Hypothalamus (tissue), 51 donors: ENCODE measurements at places on chromosomes 2 and 18.

GRCh38 chr2:235940330-235940729 is 227.9 kb downstream of the GBX2 start:
- DNase-seq, result no peak

DNA sequence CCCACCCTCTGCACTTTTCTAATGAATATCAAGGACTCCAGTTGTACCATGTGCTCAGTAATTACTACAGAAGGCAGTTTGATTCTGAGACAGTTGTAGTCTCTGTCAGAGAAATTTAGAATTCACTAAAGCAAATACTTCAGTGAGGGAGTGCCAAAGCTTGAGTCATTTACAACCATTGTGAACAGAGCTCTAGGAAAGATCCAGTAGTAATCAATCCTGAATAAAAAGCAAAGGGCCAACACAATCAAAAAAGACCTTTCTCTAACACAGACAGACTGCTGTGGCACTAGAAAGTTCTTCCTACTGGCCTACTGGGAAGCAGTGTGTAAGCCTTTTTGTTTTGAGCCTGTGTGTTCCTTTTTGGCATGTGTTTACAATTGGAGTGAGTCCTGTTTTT is 135.6 kb upstream of the UNC80 start:
- no peak for DNase-seq

- DNase-seq, result no peak
Observed at GRCh38 chr2:96203130-96204028, 5.2 kb downstream of the STARD7 start.

GRCh38 chr2:159196393-159196925 is 90.0 kb downstream of the WDSUB1 start:
- DNase-seq, result no peak

DNA sequence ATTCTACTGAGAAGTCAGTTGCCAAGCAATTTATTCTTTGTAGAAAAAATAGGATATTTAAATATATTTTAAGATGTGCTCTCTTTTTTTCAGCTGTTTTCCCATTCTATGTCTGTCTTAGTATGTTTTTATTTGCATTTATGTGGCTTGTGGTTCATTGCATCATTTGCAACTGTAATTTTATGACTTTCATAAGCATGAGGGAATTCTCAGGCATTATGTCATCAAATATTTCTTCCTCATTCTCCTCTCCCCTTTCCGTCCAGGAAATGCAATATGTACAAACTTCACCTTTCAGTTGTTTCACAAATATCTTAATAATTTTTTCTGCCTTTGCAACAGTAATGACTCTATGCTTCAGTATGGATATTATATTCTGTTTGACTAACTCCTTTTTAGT is 560.2 kb upstream of the LRATD1 start:
- DNase-seq, result no peak

DNA sequence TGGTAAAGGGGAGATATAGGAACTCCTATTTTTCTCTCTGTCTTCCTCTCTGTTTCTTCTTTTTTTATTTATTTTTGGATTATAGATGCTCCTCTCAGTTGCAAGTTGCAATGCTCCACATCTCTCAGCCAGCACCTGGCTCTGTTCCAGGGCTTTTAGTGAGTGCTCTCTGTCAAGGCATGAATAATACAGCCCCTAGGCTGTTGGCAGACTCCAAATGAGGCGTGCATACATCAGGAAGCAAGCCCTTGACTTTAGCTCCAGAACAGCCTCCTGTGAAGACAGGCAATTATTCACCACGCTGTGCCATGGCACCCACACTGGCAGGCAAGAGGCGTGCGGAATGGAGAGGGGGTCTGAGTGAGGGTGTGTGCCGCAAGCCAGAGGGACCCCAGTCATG is 228.1 kb upstream of the PXDN start:
- peak; percentile 45 for DNase-seq

- DNase-seq, result no peak
Observed at GRCh38 chr18:45749918-45750689, 26.1 kb downstream of the SLC14A1 start.

DNA sequence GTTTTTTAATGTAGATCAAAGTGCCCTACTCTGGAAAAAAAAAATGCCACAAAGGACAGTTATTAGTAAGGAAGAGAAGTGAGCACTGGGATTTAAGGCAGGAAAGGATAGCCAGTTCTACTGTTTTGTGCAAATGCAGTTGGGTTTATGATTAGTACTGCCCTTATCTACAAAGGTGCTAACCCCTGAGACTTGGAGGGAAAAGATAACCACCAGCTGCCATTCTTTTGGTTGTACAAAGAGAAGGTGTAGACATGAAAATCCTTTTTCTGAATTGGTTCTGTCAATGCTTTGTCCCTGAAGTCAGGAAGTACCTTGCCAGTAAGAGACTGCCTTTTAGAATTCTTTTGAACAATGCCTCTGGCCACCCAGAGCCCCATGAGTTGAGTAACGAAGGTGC is 11.3 kb downstream of the APLF start:
- DNase-seq, result no peak

GRCh38 chr2:101361121-101361520 is 26.2 kb downstream of the CREG2 start:
- no peak for DNase-seq

GRCh38 chr2:200254773-200255172 is 51.7 kb upstream of the SPATS2L start:
- no peak for DNase-seq

- no peak for DNase-seq
Observed at GRCh38 chr18:76984193-76985155, 148.1 kb downstream of the MBP start.

GRCh38 chr18:48335829-48336228 is 73.4 kb downstream of the ZBTB7C start:
- DNase-seq, result no peak

- no peak for DNase-seq
Observed at GRCh38 chr2:188459061-188459460, 167.4 kb downstream of the GULP1 start.

DNA sequence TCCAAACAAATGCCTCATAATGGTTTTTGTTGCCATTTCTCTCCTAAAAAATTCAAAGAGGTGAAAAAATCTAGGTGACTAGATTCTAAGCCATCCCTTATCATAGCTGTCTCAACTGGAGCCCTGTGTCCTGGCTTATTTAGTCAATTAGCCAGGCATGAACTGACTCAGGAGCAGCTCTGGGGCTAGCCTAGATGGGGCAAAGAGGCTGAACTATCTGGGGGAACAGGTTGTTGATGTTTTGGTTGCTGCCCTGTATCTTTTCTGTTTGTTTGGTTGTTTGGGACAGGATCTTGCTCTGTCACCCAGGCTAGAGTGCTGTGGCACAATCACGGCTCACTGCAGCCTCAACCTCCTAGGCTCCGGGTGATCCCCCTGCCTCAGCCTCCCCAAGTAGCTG is 14.7 kb downstream of the GEMIN6 start:
- no peak for DNase-seq

- no peak for DNase-seq
Observed at GRCh38 chr18:3052411-3052758, 39.4 kb upstream of the LPIN2 start.

GRCh38 chr2:206556357-206556949 is 85.8 kb upstream of the FAM237A start:
- no peak for DNase-seq

GRCh38 chr2:37586663-37587317 is 84.7 kb downstream of the CDC42EP3 start:
- no peak for DNase-seq

DNA sequence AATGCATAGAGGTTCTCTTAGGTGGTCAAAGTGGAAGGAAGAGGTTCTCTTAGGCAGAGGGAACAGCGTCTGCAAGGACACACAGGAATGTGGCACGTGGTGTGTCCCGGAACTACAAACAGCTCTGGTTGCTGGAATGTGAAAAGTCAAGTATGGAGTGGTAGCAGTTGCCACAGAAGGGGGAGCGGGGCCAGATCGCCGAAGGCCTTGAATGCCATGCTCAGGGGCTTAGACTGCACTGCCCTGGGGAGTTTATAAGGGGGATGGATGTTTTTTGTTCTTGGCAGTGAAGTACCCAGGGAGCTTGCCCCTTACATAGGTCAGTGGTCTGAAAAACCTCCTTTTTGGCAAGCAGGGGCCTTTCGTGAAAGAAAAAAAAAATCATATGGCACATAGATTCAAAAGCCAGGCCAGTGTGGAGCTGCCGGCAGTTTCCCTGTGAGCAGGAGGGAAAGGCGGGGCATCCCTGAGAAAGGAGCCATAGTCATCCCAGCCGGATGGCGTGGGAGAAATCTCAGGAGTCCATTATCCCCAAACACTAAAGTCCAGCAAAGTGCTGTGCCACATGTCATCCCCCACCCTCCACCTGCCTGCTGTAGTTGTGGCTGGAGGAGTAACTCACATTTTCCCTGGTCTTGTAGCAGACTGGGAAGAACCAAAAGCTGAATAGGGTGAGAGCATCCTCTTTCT is 45.4 kb downstream of the GORASP2 start:
- DNase-seq, result no peak

DNA sequence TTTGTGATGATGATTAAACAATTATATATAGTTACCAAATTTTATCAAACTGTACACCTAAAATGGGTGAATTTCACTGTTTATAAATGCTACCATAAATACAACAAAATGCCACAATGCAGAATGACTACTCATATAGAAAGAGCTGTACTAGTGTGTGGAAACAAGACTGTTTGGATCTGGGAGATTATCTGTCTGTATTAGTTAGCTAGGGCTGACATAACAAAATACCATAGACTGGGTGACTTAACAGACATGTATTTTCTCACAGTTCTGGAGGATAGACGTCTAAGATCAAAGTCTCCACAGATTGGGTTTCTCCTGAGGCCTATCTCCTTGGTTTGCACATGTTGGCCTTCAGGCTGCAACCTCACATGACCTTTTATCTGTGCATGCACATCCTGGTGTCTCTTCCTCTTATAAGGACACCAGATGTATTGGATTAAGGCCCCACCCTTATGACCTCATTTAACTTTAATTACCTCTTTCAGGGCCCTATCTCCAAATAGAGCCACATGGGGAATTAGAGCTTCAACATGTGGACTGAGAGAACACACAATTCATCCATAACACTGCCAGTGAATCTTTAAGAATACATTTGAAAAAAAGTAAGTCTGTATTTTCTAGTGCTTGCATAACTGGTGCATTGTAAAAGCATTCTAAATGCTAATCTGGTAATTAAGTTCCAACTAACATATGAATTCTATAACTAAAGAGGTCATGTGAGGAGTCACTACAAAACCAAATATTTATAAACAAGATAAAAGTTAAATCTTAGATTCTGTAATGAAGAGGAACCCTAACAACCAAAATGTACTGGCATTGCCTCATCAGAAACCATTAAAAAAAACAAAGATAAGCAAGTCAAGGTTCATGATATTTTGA is 699.6 kb downstream of the NYAP2 start:
- DNase-seq, result no peak

- DNase-seq, result no peak
Observed at GRCh38 chr2:46239175-46239846, 57.9 kb upstream of the EPAS1 start.

- DNase-seq, result no peak
Observed at GRCh38 chr2:176003958-176004357, 1.9 kb upstream of the LNPK start.

- DNase-seq, result no peak
Observed at GRCh38 chr2:168462543-168463045, 6.5 kb downstream of the CERS6 start.

GRCh38 chr2:37752766-37753165 is 81.3 kb upstream of the CDC42EP3 start:
- DNase-seq, result no peak

DNA sequence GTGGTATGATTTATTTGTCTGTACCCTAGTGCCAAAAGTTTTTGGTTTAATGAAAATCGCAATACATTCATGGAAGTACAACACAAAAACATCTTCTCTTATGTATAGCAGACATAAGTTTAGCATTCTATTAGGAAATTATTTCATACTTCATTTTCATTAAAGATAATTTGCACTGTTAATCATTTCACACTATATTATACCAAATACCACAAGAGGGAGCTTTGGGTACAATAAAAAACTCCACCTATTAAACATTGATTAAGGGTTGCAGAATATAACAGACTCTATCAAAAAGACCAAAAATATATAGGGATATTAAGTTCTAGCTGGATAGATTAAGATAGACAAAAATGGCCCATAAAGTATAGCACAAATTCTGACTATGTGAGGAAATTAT is 79.0 kb downstream of the SLC66A3 start:
- DNase-seq, result no peak

GRCh38 chr18:74060579-74060978 is 87.1 kb downstream of the FBXO15 start:
- no peak for DNase-seq

DNA sequence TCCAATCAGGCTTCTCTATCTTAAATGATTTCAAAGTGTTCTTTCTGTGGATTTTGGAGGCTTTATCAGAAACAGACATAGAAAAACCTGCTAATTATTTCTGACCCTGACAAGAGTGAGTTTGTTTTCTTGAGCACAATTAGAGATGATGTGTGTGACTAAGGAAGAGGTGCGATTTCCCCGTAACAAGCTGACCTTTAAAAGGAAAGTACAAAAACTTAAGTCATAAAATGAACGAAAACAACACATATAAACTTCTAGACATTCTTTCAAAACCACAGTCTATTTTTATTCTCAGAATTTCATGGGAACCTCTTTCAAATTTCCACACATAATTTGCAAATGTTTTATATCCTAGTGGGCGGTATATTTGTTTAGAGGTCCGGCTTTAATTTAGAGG is 604.8 kb downstream of the CPS1 start:
- no peak for DNase-seq

GRCh38 chr2:15764683-15765011 is 173.0 kb downstream of the DDX1 start:
- no peak for DNase-seq
